IMR-90 (cell line): ENCODE measurements at places on chromosomes 2 and 18. TPM values are rescaled to one million over a fixed set of nuclear protein-coding genes. Genes with fewer than 3 reads are reported as not detected.

DNA sequence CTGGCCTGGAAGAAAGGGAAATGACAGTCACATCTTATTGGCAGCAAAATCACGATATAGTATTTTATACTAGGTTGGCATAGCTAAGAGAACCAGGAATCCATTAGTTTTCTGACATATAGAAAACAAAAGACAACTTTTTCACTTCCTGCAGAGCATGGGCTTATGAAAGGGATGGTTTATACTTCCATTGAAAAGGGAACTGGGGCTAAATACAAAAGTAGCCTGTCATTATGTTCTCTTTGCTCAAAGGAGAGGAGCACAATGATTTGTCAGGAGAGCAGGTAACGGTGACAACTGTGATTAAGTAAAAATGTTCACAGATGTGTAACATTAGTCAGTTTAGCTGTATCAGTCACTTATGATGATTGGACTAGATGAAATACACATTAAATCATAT is 46.4 kb downstream of the SLC25A12 start:
- DNase-seq: no peak

DNA sequence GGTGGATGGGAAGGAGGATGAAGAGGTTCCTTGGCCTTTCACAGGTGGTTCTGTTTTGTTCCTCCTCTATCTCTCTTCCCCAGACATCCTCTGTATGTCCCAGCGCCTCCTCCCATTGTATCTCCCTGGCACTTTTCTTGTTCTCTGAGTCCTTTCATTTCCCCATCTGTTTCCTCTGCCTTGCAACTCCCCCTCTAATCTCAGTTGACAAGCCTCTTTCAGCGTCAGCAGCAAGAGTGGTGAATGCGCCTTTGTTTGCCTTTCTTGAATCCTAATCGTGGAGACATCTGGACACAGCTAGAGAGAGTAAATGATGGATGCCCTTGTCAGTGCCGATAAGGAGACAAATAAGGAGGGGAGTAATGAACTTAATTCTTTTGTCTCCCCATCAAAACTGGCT is 167.0 kb downstream of the NDUFA10 start:
- no peak for DNase-seq

- DNase-seq: no peak
These were observed 47.4 kb upstream of the BIN1 start for GRCh38 chr2:127154396-127154795.

The REG3A gene
- total RNA-seq: not detected in 2 replicates

- no peak for DNase-seq
These were observed 63.5 kb upstream of the FOSL2 start for GRCh38 chr2:28329184-28329583.

- no peak for DNase-seq
These were observed 5.7 kb upstream of the AMER3 start for GRCh38 chr2:130749641-130750040.

- no peak for DNase-seq
These were observed 119.4 kb downstream of the LPIN1 start for GRCh38 chr2:11865805-11866204.

GRCh38 chr2:164840930-164841718 is 499 bp downstream of the COBLL1 start:
- peak; percentile 32 for DNase-seq

- peak; percentile 84 for DNase-seq
These were observed 66.3 kb upstream of the TCF7L1 start for GRCh38 chr2:85066874-85067351.

GRCh38 chr2:240138254-240138984 is 2.0 kb downstream of the OTOS start:
- DNase-seq: peak; percentile 14

GRCh38 chr2:19178175-19178574 is 180.2 kb downstream of the OSR1 start:
- peak; percentile 24 for DNase-seq

- DNase-seq: no peak
These were observed 6.9 kb downstream of the NDUFA10 start for GRCh38 chr2:240018071-240018750.

GRCh38 chr2:234981197-234982095 is 29.6 kb downstream of the SH3BP4 start:
- peak; percentile 100 for DNase-seq

GRCh38 chr2:25090801-25091200 is 48.9 kb downstream of the EFR3B start:
- no peak for DNase-seq

The ALS2 gene
- total RNA-seq: 37.8 and 42.3 TPM in 2 replicates

DNA sequence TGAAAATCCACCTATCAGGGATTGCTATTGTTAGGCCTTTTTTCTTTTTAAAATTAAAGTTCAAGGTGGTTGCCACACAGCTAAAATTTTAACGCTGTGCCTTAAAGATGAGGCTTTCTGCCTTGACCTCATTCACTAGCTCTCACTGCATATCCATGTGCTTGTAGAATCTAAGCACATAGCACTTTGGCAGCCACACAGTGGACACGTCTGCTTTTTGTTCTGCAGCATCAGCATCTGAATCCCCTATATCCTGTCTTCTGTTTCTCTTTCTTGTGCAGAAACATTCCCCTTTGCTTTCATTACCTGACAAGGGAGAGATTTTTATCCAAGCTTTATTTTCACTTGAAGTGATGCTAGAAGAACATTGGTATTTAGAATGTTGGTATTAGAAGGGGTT is 38.1 kb downstream of the RALB start:
- no peak for DNase-seq

The DCC gene
- 0.54 and 0.83 TPM in 2 replicates for total RNA-seq

DNA sequence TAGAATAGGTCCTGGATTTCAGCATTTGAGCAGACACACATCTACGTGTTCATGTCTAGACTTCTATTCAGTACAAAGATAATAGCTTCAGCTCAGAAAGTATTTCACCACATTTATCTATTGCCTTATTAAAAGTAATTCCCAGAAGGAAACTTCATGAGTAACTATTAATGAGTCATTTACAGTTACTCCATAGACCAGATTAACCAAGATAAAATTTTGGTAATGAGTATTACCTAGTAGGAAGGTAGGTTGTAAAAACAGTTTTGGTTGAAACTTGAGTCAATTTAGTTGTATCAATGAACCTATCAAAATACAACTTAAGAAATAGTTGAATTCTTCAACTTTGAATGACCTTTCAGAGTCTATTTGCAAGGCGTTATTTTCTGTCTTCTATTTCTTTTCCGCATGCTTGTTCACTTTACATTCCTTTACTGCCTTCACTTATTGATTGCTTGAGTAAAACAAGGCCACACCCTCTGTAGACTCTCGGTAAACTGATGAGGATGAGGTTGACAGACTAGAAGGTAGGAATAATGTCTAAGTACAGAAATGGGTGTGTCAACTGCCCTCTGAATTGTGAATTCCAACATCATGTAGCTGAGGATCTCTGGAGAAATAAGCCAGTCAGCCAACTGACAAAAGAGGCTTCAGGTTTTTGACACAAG is 1165.6 kb upstream of the ZEB2 start:
- peak; percentile 6 for DNase-seq

DNA sequence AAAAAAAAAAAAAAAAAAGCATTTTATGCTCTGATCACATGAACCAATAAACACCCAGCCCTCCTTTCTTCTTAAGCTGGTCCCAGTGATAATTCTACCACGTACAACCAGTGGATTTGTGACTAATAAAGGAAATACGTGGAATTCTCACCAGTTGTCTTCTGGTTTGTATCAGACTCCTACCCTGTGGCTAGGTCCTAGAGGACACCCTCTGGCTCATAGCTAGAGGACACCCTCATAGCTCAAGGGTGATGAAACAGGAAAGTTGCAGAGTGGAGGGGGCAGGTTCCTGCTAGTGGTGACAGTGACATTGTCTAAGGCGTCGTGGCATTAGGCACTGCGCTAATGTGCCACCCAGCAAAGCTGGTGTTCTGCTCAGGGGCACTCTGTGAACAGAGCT is 167.8 kb downstream of the BCL11A start:
- no peak for DNase-seq

DNA sequence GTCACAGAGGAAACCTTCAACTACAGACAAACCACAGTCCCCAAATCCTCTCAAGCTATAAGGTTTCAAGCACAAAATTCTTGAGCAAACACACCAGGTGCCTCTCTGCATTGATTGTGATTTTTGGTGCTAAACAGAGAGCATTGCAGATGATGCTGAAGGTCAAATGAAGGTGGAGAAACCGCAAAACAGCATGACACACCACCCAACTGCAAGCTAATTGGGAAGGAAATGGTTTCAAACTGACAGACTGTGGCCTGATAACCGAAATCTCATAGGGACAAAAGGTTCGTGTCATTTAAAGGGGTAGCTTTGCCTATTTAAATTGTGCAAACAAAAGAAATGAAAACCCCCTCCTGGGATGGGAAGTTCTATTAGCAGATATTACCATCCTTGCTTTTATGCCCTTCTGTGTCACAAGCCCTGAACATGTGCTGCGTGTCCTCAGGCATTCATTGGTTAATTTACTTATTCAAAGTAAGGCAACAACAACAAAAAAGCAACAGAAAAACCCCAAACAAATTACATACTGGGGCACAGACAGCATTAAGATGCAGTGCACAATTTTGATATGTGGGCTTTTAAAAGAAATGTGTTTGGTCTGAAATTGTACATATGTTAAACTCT is 154.9 kb downstream of the AQP4 start:
- no peak for DNase-seq

DNA sequence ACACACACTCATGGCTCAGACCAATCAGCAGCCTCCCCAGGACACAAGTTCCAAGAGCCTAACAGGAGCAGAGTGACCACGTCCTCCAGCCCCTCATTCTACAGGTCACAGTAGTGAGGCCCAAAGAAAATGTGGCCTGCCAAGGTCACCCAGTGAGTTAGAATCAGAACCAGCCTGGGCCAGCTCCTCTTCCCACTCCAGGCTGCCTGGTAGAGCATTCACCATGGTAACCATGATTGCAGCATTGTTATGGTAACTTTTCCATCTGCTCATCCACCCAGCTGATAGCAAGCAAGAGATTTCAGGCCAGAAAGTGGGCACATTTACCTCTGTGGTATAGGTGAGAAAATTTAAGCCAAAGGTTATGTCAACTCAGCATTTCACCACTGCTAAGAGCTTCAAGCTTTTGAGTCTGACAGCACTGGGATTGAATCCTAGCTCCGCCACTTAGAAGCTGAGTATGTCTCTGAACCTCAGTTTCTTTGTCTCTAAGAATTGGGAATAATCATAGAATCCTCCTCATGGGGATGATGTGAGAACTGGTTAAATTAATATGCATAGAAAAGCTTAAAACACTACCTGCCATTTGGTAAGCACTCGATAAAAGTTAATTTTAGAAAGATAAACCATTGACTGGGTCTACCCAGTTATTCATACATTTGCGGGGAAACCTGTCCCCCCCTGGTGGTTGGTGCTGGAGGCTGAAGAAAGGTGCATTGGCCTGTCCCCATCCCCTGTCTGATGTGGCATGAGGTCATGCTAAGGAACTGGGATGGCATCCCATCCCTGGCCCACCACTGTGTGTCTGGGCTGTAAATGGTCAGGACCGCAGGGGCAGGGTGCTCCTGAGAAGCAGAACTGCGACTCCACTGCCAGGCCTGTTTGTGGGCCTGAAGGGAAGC is 181.5 kb downstream of the KLHL29 start:
- DNase-seq: peak; percentile 32

The HOXD13 gene
- total RNA-seq: not detected in 2 replicates

DNA sequence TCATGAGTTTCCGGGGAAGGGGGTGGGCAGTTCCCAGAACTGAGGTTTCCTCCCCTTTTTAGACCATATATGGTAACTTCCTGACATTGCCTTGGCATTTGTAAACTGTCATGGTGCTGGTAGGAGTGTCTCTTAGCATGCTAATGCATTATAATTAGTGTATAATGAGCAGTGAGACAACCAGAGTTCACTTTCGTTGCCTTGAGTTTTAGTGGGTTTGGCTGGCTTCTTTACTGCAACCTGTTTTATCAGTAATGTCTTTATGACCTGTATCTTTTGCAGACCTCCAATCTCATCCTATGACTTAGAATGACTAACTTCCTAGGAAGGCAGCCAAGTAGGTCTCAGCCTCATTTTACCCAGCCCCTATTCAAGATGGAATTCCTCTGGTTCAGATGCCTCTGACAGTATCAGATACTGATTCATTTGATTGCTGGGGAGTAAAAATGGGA is 447.3 kb downstream of the XIRP2 start:
- peak; percentile 71 for DNase-seq

- no peak for DNase-seq
These were observed 1615.8 kb upstream of the TMEFF2 start for GRCh38 chr2:193810533-193810932.

DNA sequence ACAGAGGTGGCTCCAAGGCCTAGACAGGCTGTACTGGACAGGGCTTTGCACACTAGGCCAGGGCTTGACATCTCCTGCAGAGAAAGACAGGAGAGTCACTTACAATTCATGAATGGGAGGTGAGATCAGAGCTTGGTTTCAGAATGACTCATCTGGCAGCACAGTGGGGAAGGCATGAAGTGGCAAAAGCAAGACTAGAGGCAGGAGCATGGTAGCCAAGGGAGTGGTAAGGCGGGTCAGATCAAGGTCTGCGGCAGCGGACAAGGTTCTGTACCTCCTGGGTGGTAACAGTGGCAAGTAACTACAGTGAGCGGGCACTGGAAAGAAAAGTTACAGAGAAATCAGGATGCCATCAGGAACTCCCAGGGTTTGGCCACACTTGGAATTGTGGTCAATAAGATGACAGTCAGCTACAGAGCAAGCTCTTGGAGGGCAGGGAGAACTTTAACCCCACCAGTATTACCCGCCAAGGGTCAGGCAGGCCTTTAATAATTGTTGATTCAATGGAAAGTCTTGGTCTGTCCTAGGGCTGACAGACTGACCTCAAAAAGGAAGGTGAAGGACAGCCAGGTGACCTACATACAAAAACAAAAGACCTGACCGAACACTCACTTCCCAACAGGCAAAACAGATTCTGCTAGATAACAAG is 5.7 kb downstream of the MCFD2 start:
- peak; percentile 88 for DNase-seq

DNA sequence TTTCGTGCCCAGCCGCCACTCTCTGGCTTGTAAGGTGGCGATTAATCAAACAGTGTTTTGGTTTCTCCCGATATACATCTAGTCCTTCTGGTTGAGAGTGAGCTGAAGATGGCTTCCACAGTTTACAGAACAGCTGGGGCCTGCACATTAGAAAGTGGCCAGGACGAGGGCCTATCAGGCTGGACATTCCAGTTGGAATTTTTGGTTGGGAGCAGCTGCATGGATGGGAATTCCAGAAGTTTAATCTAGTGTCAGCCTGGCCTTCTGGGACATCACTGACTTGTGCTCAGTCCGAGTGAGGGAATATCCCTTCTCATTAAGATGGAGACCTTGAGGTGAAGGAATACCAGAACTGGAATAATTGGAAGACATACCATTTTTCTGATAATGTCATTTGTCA is 118.1 kb upstream of the SIX2 start:
- no peak for DNase-seq

GRCh38 chr18:58052960-58053359 is 8.9 kb downstream of the NEDD4L start:
- DNase-seq: no peak

The GAL3ST2 gene
- total RNA-seq: not detected in 2 replicates

DNA sequence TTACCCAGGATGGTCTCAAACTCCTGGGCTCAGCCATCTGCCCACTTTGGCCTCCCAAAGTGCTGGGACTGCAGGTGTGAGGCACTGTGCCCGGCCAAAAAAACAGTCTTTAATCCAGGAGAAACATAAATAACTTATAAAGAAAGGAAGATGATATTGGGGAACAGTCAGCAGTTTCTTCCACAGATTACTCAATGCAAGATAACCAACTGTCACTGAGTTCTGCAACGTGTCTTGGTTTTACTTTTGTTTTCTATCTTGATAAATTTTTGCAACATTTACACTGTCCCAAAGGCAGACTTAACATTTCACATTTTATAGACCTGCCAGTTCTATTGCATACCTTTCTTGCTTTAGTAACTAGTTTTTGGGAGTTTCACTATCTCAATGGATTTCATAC is 71.1 kb downstream of the ANKRD44 start:
- no peak for DNase-seq

GRCh38 chr2:134883552-134884293 is 34.9 kb upstream of the CCNT2 start:
- no peak for DNase-seq

The MC2R gene
- not detected in 2 replicates for total RNA-seq
